Frontal cortex (tissue), 4 donors: ENCODE measurements at places on chromosomes 1 and 21. TPM values are rescaled to one million over a fixed set of nuclear protein-coding genes. Genes with fewer than 3 reads are reported as not detected.

Gene LENEP
- total RNA-seq, result 1.2 TPM

DNA sequence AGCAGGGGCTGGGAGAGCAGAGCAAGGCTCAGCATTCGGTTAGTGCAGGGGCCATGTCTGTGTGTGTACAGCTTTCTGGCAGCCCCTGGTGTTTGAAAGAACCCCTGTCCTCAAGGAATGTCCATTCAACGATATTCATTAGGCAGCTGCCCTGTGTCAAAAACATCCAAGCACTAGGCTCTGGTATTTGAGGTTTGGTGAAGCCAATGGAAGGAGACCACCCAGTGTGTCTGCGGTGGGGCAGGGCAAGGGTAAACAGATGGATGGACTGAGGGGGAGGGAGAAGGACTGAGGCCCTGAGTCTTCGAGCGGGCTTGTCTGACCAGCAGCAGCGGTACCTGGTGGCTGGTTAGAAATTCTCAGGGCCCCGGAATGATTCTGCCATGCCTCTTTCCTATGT, 155.6 kb upstream of the KLHDC7A start:
- DNase-seq, result no peak

Gene TNN
- total RNA-seq, result 0.82 TPM

DNA sequence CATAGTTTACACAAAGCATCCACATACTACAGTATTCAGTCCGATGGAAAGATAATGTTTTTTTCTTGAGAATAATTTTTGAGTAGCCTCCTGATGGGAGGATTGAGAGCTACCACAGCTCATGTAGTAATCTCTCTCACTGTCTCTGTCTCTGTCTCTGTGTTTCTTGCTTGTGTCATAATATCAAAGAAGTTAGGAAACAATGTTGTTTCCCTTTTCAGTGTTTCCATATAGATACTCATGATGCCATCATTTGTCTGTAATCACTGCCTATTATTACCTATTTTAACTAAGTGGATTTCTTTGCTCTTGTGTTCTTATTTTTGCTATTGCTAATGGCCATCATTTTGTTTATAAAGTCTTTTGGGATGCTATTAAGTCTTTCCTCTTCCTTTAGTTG, 367.7 kb downstream of the NEGR1 start:
- no peak for DNase-seq

GRCh38 chr1:7471836-7472235, 299.3 kb upstream of the VAMP3 start:
- no peak for DNase-seq

Gene CNIH3
- total RNA-seq, result 44.0 TPM

DNA sequence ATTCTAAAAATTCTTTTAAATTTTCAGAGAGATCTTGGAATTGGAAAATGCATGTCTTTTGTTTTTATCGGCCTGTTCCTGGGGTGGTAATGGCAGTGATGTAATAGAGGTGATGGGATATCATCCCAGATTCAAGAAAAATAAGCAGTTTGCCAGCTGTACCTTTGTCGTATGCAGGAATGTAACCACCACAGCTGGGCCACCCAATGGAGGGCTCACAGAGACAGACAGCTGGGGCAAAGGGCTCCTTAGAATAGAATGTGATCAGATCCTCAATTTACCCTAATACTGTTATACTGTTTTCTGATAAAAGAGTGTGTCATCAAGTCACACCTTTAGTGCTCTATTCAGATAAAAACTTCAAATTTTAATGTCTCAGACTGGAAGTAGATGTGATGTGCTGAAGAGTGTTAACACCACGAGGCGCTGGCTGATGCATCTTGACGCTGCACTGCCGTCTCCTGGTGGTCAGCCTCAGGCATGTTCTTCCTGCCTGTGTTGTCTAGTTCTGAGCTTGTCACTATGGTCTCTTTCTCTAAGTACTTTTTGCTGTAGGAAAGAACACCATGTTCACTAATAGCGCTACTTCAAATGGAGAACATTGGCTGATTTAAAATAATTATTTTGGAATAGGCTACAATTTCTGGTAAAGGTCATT, 78.8 kb downstream of the C1orf21 start:
- DNase-seq, result no peak

DNA sequence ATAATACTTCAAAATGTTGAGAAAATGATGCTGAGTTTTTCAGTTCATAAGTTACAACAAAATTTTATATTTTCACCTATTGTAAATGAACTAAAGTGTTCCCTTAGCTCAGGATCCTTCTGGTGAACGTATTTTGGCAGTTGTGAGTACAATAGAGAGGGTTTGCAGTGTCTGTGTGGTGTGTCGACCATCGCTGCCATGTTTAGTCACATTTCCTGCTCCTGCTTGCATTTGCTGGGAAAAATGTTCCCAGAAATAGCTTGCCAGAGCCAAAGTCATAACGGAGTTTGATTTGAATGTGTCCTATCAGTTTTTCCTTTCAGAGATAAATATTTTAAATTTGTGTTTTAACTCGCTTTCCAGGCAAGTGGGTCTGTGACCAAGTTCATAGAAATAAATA, 117.1 kb upstream of the COL6A1 start:
- DNase-seq, result no peak

DNA sequence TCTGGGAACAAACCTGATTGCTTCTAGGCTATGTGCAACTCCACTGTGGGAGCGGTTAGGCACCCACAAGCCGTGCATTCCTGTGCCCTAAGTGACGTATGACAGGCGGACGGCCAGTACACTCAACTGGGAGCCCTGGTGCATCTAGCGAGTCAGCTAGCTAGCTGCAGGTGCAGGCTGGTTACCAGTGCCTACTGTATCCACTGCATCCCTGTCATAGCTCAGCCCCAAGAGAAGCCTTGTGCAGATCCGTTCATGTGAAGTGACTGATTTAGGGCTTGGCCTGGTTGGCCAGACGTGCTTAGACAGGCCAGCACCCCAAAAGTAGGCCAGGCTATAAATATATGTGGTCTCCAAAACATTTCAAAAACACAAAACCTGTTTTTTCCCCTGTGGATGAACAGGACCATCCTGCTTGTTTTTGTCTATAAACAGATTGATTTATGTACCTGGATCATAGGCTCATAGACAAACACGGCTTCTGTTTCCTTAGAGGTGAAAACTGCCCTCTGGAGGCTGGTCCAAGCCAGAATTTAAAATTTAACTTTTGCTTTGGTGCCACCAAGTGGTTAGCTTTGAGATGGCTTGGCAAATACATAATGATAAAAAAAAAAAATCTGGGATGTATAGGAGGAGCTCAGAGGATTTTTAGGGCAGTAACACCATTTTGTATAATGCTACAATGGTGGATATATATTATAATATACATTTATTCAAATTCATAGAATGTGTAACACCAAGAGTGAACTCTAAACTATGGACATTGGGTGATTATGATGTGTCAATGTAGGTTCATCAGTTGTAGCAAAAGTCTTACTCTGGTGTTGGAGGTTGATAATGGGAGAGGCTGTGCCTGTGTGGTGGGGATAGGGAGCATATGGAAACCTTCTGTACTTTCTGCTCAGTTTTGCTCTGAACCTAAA, 68.5 kb downstream of the GIPC2 start:
- peak; percentile 51 for DNase-seq

- DNase-seq, result no peak
These were observed 1154.6 kb downstream of the BRINP3 start for GRCh38 chr1:189323091-189323490.

GRCh38 chr1:114330451-114330983, 176.8 kb upstream of the SYT6 start:
- no peak for DNase-seq

DNA sequence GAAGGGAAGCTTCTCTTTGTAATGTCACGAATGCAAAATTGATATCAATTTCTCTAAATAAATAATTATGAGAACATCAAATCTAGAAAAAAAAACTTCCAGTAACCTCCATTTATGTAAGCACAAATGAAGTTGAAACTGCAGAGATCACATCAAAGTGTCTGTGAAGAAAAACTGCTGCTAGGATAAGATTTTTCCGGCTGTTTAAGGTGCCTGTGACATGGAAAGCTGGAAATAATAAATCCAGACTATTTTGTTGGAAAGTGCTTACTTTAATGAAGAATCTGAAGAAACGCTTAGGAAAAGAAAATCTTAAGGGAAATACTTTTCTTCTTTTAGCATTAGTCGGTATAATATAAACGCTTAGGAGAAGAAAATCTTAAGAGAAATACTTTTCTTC, 57.0 kb downstream of the CHRM3 start:
- no peak for DNase-seq

Gene C1orf56
- 2.0 TPM for total RNA-seq

DNA sequence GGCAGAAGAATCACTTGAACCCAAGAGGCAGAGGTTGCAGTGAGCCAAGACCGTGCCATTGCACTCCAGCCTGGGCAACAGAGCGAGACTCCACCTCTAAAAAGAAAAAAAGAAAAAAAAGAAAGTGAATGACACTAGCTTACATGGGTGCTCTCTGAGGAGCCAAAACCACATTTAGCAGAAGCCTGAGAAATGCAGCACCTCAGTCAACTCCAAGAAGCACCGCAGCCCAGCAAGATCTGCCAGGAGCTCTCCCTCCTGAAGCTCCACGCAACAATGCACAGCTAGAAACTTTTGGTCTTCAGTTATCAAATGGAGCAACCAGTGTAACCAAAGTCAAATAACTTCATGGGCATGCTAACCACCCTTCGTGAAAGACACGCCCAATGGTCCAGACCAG, 229.1 kb downstream of the SETD4 start:
- no peak for DNase-seq

DNA sequence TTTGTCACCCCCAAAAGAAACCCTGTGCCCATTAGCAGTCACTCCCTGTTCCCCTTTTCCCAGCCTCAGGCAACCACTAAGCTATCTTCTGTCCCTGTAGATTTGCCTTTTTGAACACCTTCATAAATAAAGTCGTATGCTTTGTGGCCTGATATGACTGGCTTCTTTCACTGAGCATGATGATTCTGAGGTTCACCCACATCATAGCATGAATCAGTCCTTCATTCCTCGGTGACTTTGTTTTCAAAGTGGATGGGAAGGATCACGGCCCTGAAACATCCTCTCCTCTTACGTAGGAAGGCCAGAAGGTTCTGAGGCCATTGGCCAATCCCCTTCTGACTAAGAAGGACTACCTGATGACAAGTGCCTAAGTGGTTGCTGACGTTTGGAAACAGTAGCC, 39.1 kb downstream of the NIPAL3 start:
- no peak for DNase-seq

DNA sequence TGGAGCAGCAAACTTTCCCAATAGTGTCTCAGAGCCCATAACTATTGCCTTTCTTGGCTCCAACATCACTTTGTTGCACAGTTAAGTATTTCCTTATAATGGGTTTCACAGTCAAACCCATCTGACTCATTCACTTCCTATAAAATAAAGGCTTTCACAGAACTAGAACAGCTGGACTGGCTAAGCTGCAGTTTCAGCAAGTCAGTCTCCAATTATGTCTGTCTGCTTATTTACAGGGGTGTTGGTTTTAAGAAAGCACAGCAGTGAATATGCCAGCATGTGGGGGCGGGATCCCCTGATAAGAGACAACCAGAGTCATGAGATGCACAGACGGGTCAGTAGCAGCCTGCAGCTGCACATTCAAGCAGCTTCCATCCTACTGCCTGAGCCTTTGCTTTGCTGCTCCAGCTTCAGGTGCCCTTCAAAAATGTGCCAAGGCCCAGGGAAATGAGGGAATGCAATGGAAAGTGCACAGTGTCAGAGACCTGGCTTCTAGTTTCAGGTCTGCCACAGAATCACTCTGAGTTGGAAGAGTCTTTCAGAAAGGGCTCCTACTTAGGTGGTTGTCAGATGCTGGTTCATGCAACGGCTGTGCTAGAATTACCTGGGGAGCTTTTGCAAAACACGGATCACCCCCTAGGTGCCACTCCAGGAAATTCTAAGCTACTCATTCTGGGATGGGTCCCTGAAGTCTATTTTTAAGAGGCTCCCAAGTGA, 24.8 kb downstream of the RNF19B start:
- DNase-seq, result no peak

DNA sequence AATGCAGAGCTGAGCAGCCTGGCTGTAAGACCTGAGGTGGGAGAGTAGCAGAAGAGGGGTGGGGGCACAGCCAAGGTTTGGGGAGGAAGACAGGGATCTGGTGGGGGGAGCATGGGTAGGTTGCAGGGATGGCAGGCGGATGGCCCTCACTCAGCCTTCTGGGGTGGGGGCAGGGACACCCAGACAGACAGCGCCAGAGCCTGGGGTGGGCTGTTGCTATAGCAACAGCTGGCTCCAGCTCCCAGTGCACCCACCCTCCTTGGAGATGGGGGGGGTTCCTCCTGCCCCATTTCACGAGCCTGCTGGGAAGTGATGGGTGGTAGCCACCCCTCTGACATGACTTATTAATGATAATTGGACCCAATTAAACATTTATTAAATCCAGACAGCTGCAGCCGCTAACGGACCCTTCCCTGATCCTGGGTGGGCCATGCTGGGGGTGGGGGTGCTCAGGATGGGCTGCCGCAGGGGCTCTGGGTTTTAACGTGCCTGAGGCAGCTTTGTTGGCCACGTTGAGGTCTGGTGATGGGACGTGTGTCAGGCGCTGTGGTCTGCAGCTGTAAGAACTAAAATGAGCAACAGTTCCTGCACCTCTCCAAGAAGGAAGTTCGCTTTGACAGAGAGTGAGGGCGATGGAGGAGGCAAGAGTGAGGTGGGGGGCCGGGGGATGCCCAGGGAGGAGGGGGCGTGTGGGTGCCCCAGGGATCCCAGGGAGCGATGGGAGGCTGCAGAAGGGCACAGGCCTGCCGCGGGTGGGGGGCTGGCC, 19.4 kb downstream of the AGRN start:
- DNase-seq, result no peak

GRCh38 chr1:83942914-83943313, 56.0 kb downstream of the TTLL7 start:
- no peak for DNase-seq

Gene RAB42
- total RNA-seq, result 1.2 TPM

Gene HSPA6
- 0.82 TPM for total RNA-seq

Gene OR2M3
- total RNA-seq, result under 0.01 TPM

DNA sequence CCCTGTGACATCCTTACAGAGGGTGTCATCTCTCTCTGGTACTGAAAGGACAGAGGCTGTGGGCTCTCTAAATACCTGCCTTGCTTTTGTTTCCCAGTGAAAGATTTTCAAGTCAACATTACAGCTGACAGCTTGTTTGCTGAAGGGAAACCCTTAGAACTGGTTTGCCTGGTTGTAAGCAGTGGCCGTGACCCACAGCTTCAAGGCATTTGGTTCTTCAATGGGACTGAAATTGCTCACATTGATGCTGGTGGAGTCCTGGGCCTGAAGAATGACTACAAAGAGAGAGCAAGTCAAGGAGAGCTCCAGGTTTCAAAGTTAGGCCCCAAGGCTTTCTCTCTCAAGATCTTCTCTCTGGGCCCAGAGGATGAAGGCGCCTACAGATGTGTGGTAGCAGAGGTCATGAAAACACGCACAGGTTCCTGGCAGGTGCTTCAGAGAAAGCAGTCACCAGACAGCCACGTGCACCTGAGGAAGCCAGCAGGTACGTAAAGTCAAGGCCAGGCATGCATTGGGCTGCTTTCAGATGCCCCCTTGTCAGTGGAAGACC, 11.8 kb downstream of the CD101 start:
- DNase-seq, result no peak

Gene RGS4
- 7.3 TPM for total RNA-seq
